ENCODE measurements at places on chromosomes 1 and 21.

- no peak for DNase-seq
Observed at GRCh38 chr1:204920967-204921366, 50.3 kb downstream of the NFASC start.

GRCh38 chr21:25490742-25491141, 116.5 kb downstream of the MRPL39 start:
- DNase-seq, result no peak

- DNase-seq, result no peak
Observed at GRCh38 chr1:167496797-167497619, 21.3 kb downstream of the CD247 start.

DNA sequence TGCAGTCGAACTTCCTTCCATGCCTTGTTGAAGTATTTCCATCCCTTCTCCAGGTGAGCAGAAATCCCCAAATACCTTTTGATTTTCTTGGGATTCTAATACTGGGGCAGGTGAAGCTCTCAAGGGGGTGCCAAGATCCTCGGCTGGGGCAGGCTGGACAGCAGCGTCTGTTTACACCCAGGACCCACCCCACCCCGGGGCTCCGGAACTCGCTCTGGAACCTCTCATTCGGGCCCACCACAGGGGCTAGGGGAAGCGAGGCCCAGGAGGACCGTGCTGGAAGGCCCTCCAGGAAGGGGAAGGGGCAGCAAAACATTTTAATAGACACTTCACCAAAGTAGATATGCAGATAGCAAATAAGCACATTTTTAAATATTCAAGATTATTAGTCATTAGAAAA, 161.9 kb upstream of the GORAB start:
- no peak for DNase-seq

GRCh38 chr1:48245106-48245505, 22.6 kb downstream of the SLC5A9 start:
- no peak for DNase-seq

DNA sequence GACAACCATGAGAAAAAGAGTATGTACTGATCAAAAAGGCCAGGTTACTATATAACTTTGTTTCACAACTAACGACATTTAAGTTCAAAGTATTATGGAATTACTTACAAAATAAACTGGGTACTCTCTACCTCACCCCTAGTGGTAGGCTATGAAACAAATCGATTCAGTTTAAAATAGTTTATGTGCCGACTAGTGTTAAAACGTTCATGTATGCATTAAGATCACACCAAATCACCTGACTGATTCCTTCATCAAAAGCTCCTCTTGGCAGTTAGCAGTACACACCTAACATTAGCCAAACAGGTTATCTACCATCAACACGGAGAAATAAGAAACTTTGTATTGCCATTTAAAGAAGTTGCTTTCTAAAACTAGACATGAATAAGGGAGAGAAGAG, 137.1 kb downstream of the AKT3 start:
- DNase-seq, result no peak

DNA sequence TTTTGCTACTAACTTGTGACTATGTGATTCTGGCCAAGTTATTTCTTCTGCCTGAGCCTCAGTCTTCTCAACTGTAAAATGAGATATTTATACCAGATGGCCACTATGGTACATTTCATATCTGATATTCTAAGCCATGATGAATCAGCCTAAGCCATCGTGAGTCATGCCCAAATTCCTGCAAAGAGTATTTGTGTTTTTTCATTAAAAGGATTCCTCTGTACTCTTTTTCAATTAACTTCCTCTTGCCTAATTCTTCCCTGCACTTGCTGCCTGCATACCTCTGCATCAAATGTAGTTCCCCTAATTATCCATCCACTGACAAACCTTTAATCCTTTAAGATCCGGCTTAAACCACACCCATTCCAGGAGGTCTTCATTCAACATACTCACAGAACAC, 575.1 kb upstream of the BEND5 start:
- no peak for DNase-seq

- DNase-seq, result no peak
Observed at GRCh38 chr1:234458352-234459017, 20.5 kb downstream of the TARBP1 start.

GRCh38 chr1:48875552-48876329, 99.0 kb upstream of the BEND5 start:
- no peak for DNase-seq

DNA sequence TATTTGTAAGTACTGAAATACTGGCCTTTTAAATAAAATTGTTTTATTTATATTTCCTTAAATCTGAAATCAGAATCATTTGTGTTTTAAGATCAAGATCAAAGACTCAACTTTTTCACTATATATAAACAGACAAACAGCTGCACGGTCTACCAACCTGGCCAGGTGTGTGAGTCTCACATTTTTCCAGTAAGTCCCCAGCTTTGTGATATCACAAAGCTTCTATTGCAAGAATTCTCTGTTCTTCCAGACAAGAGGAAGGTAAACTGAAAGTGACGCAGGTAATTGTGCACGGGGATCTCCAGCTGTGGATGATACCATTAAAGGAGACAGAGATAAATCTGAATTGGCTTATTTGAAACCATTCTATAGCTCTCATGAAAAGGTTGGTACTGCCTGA, 41.2 kb upstream of the CYP2J2 start:
- DNase-seq, result no peak

GRCh38 chr1:245953876-245954660, 553.0 kb downstream of the SMYD3 start:
- DNase-seq, result no peak

DNA sequence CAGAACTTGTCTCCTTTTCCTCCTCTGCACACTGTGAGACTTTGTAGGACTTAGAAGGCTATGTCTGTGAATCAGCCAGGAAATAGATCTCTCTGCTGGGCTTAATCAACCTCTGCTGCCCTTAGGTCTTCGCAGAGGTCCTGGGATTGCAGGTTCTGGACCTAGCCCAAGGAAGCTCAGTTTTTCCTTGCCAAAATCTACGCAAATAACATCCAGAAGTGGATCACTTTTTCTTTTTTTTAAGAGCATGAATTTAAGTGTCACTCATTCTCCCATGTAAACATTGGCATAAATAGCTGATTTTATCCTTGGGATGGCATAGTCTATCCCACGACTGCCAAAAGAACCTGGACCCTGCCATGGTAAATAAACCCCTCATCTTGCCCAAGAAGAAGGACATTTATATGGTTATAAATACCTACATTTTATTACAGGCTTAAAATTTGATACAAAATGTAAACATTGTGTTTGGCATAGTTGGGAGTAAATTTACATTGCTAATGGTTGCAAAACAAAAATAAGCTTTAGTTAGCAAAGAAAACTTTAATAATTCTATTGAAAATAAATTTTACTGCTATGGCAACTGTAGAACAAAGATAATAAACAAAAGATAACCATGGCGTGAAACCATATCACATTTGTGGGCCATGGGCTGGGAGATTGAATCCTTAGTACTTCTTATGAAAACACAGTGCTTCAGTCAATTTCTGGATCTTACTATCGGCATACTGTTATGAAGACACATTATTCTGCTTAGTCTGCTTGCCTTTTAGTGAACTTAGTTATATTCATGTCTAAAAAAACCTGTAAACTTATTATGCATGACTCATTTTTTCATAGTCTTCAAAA, 24.5 kb upstream of the DISC1 start:
- no peak for DNase-seq

DNA sequence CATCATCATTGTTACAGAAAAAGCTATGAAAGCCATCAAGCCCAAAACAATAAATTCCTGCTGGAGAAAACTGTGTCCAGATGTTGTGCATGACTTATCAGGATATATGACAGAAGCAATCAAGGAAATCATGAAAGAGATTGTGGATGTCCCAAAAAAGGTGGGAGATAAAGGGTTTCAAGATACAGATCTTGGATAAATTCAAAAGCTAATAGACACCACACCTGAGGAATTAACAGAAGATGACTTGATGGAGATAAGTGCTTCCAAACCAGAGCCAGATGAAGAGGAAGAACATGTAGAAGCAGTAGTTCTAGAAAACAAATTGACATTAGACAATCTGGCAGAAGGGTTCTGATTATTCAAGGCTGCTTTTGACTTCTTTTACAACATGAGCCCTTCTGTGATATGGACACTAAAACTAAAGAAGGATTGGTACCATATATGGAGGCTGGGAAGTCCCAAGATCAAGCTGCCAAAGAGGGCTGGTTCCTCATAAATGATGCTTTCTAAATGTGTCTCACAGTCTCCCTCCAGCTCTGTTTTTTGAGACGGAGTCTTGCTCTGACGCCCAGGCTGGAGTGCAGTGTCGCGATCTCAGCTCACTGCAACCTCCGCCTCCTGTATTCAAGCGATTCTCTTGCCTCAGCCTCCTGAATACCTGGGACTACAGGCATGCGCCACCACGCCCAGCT, 32.1 kb upstream of the LRIG2 start:
- DNase-seq, result no peak

GRCh38 chr1:93715529-93716126, 34.0 kb upstream of the BCAR3 start:
- DNase-seq, result no peak

DNA sequence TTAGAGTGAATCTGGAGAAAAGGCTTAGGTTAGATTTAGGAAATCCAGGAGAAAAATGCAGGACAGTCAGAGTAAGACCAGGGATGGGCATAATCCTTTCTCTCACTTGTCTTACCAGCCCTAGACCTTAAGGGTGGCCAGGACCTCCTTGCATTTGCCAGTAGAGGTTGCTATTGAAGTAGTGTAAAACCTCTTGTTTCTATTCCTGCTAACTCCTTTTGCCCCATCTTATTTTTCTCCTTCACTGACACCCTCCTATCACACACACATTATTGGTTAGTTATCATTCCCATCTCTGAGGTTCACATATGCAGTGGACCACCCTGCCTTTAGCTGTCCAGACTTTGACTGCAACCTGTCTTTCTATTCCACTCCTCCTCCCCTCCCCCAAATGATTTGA, 75.0 kb upstream of the MACF1 start:
- DNase-seq, result no peak

DNA sequence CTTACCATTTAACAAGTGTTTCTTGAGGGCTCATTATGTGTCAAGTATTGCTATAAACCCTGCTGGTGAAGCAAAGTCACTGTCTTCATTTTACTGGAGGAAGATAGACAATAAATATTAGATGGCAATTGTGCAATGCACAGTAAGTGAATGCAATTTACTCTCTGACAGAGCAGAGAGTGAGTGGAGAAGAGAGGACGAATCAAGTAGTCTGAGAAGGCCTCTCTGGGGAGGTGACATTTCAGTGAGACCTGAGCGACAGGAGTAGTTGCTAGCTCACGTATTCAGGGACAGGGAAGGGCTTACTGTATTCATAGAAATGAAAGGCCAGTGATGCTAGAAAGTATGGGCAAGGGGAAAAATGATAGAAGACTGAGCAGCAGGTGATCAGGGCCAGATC, 1.2 kb upstream of the NMNAT2 start:
- no peak for DNase-seq

GRCh38 chr1:207084701-207085180, 3.9 kb upstream of the C4BPB start:
- DNase-seq, result no peak

DNA sequence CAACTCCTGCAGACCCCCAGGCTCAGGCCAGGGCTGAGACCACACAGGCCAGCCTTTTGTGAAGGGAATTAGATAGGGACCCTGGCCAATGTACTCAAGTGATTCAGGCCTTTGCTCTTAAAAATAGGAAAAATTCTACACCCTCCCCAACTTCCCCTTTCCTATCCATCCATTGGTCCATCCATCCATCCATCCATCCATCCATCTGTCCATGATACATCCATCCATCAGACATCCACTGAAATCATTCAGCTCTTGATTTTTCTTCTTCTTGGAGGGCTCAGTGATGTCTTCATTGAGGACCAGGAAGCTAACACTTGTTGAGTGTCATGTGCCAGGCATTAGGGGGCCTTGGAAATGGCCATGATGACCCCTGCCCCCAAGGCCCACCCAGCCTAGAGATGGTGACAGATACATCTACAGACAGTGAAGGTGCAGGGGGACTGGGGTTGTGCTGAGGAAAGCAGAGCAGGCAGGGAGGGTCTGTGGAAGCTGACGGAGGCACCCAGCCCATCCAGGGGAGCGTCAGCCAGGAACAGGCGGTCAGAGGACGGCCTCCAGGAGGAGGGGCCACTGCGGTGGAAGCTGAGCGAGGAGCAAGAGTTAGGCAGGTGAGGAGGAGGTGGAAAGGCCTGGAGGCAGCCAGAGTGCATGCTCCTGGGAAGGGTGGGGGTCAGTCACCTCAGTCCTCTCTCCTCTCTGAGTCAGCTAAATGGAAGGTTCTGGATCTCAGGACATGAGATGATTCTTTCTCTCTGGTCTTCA, 81.9 kb downstream of the EPHB2 start:
- no peak for DNase-seq

DNA sequence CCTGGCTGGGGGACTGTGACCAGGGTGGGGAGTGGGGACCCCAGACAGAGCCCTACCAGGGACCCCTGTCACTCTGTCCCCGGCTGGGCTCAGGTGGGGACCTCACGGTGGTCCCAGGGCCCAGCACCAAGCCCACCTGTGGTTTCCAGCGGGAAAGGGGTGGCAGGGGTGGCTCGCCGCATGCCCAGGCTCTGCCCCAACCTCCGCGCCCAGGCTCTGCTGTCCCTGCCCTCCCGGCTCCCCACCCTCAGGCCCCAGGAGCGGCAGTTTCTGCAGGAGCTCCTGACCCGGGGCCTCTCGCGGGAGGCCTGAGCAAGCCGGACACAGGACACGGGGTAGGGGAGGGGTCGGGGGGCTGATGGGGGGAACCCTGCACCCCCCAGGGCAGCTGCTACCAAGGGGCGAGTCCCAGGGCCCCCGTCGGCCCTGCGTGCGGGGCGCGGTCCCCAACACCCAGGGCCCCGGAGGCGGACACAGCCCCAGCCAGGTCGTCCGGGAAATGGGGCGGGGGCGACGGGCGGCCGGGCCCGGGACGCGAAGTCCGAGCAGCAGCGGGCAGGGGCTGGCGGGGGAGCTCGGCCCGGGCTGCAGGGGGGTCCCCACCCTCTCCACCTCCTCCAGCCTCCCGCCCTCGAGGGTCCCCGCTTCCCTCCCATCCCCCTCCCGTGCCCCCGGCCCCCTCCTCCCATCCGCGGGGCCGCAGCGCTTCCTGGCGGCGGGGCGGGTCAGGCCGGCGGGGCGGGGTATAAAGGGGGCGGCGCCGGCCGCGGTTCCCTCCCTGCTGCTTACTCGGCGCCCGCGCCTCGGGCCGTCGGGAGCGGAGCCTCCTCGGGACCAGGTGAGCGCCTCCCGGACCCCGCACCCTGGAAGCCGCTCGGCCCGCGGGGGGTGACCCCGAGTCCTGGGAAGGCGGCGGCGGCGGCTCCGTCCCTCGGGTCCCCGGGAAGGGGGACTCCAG, at the start of gene COL6A2:
COL6A2 (plus strand) TSS at position 777 of the 958 bp plus-strand sequence.
- peak; percentile 22 for DNase-seq

DNA sequence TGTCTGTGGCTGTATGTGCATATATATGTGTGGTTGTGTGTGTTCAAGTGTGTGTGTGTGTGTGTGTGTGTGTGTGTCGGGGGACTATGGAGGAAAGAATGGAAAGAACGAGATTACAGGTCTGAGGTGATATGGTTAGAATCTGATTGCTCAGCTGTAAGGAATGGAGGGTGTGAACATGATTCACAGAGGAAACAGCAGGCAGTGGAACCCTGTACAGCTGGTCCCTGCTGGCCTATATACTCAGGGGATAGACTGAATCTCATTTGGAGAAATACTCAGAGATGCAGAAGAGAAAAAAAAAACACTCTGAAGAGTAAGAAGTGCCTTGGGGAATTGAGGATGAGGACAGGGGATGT, 180.1 kb upstream of the ESRRG start:
- no peak for DNase-seq

GRCh38 chr1:30321246-30321910, 402.0 kb downstream of the MATN1 start:
- no peak for DNase-seq

- DNase-seq, result no peak
Observed at GRCh38 chr1:6011946-6012258, 19.7 kb upstream of the NPHP4 start.

All from stimulated activated CD4-positive, alpha-beta T cell treated with anti-CD3 and anti-CD28 coated beads, Interleukin-15, amount 100 ng/mL, for 1 hour (primary cell).